ENCODE measurements at places on chromosomes 7 and 10. TPM values are rescaled to one million over a fixed set of nuclear protein-coding genes. Genes with fewer than 3 reads are reported as not detected.

DNA sequence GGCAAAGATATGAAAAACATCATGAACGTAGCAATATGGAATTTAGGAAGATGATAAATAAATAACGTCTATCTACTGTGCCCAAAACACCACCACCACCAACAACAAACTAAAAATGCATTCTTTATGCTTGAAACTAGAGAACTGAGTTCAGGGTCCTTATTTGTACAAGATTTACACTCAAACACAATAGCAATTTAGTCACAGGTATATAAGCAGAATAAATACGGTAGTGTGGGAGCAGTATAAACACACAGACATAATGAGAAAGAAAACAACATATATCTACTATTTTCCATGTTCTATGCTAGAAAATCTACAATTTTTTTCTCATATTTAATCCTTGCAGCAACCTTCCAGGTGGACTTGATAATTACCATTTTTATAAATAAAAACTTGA, 64.3 kb downstream of the ARL4A start:
- no peak for DNase-seq

MRPL32 gene
- polyA plus RNA-seq, result 124 TPM

COMMD3 gene
- polyA plus RNA-seq, result 95.8 TPM

- no peak for DNase-seq
Measured at GRCh38 chr10:110813743-110814472, 57.8 kb upstream of the PDCD4 start.

SGCE gene
- 110 TPM for polyA plus RNA-seq

- no peak for DNase-seq
Measured at GRCh38 chr10:132469197-132469884, 68.2 kb upstream of the INPP5A start.

TMEM120A gene
- polyA plus RNA-seq, result 63.5 TPM

DNA sequence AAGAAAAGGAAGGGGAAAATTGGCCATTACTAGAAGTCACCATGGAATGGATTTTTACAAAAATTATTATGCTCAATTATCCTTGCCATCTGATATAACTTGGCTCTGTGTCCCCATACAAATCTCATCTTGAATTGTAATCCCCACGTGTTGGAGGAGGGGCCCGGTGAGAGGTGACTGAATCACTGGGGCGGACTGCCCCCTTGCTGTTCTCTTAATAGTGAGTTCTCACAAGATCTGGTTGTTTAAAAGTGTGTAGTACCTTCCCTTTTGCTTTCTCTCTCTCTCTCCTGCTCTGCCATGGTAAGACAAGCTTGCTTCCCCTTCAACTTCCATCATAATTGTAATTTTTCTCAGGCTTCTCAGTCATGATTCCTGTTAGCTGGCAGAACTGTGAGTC, 1023.6 kb downstream of the XPNPEP1 start:
- no peak for DNase-seq

DNA sequence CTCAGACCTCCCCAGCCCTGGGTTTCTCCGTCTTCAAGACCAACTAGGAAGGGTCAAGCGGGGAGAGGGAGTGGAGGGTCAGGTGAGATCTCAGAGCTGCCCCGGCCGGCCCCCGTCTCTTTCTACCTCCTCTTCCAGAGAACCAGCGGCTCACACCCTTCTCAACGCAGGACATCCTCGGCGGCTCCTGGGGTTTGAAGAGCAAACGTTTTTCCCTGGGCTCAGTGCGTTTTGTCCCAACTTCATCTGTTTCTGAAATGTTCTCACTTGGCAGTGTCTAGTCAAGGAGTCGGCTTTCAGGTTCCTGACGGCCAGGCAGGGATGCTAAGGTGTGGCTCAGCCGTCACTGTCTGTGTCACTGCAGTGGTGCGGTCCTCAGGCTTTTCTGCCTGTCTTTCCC, 416.4 kb upstream of the FOXK1 start:
- no peak for DNase-seq

PGAM2 gene
- 1.5 TPM for polyA plus RNA-seq

DNA sequence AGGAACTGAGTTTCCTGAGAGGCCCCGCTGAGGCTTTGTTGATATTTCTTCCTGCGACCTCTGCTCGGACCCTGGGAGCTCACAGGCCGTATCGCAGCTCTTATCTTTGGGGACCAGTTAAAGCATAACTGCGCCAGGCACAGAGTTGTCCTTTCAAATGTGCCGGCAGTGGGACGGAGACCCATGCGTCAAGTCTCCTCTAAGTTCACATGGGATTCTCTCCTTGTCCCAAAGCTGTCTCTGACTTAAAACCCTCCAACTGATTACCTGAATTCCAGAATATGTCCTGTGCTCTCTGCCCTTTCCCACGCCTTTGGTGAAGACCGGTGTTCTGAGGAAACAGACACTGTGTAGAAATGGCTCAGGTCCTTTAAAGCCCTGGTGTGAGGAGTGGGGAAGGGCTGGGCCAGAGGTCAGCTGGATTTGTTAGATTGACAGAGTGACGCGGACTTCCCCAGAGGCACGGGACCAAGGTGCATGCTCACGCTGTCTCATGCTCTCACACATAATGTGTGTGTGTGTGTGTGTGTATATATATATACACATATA, 169.8 kb downstream of the EGFR start:
- no peak for DNase-seq

GRCh38 chr7:94244760-94245159, 149.9 kb upstream of the COL1A2 start:
- DNase-seq, result no peak

UTF1 gene
- polyA plus RNA-seq, result not detected

DNA sequence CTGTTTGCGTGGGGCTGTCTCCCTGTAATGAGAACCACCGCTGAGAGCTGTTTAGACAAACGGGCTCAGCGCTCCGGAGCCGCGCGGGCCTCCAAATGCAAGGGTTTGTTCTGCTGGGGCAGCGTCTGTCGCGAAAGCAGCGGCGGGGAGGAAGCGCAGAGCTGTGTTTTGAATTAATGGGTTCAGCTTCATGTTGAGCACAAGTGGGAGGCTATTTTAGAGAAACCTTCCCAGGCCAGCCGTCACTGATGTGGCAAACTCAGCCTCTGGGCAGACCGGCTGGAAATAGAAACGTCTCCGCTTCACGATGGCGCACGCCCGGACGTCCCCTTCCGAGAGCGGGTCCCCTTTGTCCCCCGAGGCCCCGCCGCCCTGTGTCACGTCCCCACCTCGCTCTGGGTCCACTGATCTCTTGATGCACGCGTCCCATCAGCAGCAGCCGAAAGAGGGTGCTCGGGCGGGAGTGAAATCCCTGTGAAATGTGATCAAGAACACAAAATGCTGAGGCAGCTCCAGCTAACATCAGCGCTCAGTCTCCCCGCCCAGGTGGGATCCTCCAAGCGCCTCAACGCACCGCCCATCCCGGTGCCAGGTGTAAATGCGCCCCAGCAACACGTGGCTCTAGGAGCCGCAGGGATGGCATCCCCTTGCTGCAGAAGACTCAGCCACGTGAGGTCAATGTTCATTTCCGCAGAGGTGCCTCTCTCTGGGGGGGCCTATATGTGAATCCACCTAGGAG, 44.9 kb downstream of the BAMBI start:
- DNase-seq, result no peak
